Panc1 (cell line): ENCODE measurements at places on chromosomes 12 and 14.

DNA sequence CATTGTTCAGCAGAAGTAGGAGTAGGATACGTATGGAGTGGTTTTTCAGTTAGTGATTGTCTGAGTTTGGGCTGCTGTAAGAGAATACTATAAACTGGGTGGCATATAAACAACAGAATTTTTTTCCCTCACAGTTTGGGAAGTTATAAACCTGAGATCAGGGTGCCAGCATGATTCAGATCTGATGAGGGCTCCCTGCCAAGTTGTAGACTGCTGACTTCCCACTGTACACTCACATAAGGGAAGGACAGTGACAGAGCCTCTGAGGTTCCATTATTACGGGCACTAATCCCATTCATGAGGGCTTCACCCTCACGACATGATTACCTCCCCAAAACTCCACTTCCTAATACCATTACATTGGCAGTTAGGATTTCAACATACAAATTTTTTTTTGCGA, 50.7 kb downstream of the ACSM4 start:
- no peak for DNase-seq

DNA sequence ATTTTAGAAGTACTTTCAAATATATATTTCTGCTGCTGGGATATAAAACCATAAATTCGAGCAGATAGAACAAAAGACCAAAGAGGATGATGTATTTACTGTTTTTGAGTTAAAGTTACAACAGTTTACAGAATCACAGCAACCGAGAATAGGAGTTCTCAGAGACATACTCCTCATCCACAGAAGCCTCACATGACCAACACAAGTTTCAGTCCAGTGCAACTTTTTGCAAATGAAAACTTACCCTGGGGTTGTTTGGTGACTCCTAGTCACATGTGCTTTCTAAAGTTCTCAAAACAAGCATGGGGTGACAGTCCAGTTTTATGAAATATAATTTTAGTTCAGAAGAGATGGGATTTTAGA, 117.1 kb downstream of the PRKCH start:
- peak; percentile 2 for DNase-seq

GRCh38 chr12:30725739-30726138, 29.0 kb downstream of the CAPRIN2 start:
- peak; percentile 71 for DNase-seq

DNA sequence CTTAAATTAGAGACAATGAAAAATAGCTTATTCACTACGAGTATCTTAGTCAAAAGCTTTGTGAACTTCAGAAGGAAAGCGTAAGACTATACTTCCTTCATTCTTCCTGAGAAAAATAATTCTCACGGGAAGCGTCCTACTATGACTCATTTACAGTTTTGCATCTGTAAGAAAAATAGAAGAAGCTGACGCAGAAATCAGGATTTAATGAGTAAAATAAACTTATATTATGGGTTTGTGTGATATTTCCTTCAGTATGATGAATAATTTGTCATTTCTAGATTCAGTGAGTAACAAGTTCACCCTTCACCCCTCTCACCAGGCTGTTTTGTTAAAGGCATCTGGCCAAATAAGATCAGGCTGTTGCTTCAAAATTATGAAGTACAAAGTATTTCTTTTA, 17.8 kb upstream of the PDE3A start:
- no peak for DNase-seq

DNA sequence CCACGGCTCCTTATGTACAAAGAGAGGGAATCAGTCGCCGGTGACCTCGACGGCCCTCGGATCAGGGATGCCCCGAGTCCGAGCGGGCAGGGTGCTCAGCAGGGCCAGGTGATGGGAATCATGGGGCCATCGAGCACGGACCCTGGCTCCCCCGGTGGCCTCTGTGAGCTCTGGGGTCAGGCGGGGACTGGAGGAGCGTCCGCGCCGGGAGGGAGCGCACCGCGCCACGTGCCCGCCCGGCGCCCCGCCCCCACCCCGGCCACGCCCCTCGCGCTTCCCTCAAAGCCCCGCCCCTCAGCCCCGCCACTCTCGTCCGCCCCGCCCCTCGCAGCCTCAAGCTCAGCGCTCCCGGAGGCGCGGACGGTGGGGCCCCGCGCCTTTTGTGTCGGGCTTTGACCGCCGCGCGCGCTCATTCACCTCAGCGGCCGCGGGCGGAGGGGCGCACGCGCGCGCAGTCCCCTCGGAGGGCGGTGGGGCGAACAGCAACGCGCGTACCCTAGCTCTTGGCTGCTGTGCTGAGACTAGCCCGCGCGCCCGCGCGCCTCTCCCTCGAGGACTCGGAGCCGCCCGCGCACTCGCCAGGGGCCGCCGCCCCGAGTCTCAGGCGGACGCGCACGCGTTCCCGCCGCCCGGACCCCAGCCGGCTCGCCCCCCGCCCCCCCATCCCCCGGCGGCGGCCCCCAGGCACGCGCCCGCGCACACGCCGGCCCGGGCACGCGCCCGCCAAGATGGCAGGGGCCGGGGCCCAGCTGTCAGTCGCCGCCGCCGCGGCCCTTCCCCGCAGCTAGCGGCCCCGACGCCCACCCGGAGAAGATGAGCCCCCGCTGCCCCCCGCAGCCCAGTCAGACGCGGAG, 93.9 kb upstream of the EVL start:
- DNase-seq, result no peak

- no peak for DNase-seq
Observed at GRCh38 chr12:109057376-109057775, 5.0 kb downstream of the USP30 start.
